Hepatocyte (in vitro differentiated cells): ENCODE measurements at places on chromosomes 2 and 18. TPM values are rescaled to one million over a fixed set of nuclear protein-coding genes. Genes with fewer than 3 reads are reported as not detected.

DNA sequence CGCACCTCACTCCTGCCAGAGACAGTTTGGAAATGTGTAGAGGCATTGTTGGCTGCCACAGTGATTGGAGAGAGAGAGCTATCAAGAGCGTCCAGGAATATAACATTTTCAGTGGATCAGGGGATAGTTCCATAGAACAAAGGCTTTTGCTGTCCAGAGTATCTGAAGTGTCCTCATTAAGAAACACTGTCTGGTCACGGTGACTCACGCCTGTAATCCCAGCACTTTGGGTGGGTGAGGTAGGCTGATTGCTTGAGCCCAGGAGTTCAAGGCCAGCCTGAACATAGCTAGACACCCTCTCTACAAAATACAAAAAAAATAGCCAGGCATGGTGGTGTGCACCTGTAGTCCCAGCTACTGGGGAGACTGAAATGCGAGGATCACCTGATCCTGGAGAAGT lies 231.1 kb downstream of the MBD5 start:
- H3K27ac ChIP-seq = no peak overlapping the region
- no peaks in the 10 kb centered on the region for H3K36me3 ChIP-seq
- no peaks in the 10 kb centered on the region for H3K4me1 ChIP-seq
- no peak overlapping the region for H3K4me3 ChIP-seq
- no peak for DNase-seq
- H3K27me3 ChIP-seq = no peaks in the 10 kb centered on the region

HRH4 gene
- total RNA-seq = not detected in 2 replicates

GAD1 gene
- total RNA-seq = 0.08 and 0.50 TPM in 2 replicates

DNA sequence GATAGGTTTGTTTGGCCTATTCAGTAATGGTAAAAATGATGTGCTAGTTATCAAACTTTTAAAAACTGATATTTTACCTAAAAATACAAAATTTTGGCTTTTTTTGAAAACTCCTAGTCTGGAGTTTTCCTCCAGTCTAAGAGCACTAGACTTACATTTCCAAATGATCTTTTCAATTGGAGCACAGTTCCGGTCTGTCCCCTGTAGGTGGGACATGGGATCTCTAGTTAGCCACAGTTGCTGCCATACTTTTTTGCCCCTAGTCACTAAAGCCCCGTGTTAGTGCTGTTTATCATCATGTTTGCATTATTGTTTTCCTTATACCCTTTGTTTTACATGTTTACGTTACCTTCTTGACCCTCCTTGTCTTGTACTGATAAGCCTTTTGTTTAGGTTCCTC lies 52.4 kb downstream of the RELCH start:
- no peaks in the 10 kb centered on the region for H3K36me3 ChIP-seq
- no peak overlapping the region for H3K4me3 ChIP-seq
- DNase-seq = no peak
- H3K27me3 ChIP-seq = no peaks in the 10 kb centered on the region

ST8SIA3 gene
- 0.03 and 0.04 TPM in 2 replicates for total RNA-seq

DNA sequence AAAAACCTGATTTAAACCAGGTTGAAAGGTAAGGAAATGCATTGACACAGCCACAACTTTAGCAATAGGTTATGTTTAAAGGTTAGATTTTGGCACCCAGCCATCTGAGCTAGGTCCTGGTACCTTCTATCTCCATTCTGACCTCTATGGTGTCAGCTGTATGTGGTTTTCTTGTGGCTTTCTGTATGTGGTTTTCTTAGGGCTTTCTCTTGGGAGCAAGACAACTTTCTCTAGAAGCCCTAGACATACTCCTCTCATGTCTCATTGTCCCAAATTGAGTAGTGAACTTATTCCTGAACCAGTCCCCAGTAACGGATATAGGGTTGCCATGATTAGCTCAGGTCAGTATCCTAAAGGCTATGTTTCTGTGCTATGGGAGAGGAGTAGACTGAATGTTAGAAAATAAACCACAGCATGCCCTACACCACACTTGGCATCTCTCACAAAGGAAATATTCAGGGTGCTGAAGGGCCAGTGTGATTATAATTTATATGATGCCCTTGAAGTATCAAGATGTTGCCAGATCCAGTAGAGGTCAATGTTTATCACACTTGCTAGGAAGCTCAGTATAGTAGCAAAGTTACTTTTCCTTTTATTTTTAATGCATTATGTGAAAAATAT lies 176.1 kb downstream of the CAPN13 start:
- H3K27ac ChIP-seq = no peak overlapping the region
- no peaks in the 10 kb centered on the region for H3K36me3 ChIP-seq
- no peaks in the 10 kb centered on the region for H3K4me1 ChIP-seq
- DNase-seq = no peak

DNA sequence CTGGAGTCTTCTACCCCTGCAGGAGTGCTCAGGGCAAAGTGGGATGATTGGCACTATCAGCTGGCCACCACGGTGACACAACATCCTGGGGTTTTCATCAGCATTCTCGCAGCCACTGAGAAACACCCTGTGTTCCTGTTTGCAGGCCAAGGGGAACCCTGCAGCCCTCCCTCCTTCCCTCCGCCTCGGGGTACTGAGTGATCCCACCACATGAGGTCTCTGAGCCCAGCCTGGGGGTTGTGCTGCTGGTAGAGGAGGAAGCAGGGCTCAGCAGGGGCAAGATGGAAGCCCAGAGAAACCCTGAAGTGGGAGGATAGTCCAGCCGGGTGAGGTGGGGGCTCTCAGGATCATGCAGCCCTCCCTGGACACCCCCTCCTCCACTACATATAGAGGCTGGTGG lies at the start of gene OXER1:
TSS of gene OXER1 (minus strand) at position 40 of the 400 bp plus-strand sequence. CDS start 73 bp downstream, outside the sequence.
- no peaks in the 10 kb centered on the region for H3K27me3 ChIP-seq
- DNase-seq = no peak
- no peaks in the 10 kb centered on the region for H3K36me3 ChIP-seq

DNA sequence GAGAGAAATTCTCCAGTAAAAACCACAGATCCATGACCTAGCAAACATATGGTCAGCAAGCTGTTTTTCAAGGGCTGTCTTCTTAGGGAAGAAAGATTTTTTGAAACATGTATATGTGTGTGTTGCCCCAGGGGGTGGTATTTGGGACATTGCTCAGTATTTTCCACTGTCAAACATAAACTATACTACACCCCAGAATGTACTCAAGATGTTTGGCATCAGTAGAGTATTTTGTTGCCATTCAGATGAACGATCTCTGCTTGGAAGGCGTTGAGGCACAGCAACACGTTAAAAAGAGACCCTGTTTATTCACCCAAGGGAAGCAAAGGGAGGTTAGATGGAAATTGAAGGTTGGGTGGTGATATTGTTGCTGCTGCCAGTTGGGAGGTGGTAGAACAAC lies 30.0 kb downstream of the EEF1B2 start:
- no peak for DNase-seq
- no peak overlapping the region for H3K4me3 ChIP-seq
- no peaks in the 10 kb centered on the region for H3K4me1 ChIP-seq
- H3K27me3 ChIP-seq = peaks cover 6% of the 10 kb centered on the region

DNA sequence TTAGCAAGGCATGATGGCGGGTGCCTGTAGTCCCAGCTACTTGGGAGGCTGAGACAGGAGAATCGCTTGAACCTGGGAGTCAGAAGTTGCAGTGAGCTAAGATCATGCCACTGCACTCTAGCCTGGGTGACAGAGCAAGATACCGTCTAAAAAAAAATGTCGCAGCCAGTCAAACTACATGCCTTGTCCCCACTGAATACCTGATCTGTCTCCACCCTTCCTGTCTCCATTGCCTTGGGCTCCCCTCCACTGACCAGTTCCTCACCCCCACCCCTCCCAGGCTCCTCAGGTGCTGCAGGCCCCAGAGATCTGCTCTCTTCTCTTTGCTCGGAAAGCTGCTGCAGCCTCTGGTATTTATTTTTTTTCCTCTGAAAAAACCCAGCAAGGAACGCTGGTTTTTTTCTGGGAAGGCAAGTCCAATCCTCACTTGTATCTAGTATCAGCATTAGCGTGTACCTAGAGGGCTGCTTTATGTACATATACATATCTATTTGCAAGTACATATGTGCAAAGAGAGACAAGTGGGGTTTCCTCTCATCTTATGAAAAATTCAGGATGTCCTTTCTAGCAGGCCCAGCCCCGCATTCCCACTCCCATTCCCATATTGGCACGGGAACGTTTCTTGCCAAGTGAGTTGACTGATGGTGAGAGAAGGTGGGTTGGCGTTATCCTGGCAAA lies 4.4 kb downstream of the PSD4 start:
- no peaks in the 10 kb centered on the region for H3K36me3 ChIP-seq
- H3K27me3 ChIP-seq = no peaks in the 10 kb centered on the region
- no peak overlapping the region for H3K4me3 ChIP-seq
- H3K4me1 ChIP-seq = peaks cover 15% of the 10 kb centered on the region

- no peak overlapping the region for H3K4me3 ChIP-seq
- no peak overlapping the region for H3K27ac ChIP-seq
- H3K36me3 ChIP-seq = no peaks in the 10 kb centered on the region
- H3K4me1 ChIP-seq = no peaks in the 10 kb centered on the region
Measured at GRCh38 chr2:105541189-105542050, 142.6 kb upstream of the FHL2 start.

EGR4 gene
- total RNA-seq = 0.23 TPM in 1 of 2 replicates, not detected in the other
